ENCODE measurements at places on chromosomes 11 and 22.

DNA sequence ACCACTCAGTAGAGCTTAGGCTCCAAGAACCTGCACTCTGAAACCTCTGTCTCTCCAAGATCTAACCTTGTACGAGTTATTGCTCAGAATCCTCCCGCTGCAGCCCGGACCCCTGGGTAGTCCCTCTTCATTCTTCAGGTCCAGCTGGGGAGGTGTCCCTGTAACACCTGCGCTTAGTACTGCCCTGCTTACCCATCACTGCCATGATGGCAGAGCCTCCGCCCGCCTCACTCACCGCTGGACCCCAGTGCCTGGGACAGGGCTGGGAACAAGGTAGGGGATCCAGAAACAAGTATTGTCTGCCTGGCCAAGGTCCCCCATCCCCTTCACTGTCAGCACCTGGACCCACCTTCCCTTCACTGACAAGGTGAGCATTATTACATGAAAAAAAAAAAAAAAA is 50.3 kb downstream of the THAP12 start:
- no peak overlapping the region for H3K4me3 ChIP-seq
- peaks cover 5% of the 10 kb centered on the region for H3K27me3 ChIP-seq
- H3K27ac ChIP-seq = peak overlapping the region; percentile 52
- peaks cover 15% of the 10 kb centered on the region for H3K36me3 ChIP-seq
- peaks cover 17% of the 10 kb centered on the region for H3K4me1 ChIP-seq

DNA sequence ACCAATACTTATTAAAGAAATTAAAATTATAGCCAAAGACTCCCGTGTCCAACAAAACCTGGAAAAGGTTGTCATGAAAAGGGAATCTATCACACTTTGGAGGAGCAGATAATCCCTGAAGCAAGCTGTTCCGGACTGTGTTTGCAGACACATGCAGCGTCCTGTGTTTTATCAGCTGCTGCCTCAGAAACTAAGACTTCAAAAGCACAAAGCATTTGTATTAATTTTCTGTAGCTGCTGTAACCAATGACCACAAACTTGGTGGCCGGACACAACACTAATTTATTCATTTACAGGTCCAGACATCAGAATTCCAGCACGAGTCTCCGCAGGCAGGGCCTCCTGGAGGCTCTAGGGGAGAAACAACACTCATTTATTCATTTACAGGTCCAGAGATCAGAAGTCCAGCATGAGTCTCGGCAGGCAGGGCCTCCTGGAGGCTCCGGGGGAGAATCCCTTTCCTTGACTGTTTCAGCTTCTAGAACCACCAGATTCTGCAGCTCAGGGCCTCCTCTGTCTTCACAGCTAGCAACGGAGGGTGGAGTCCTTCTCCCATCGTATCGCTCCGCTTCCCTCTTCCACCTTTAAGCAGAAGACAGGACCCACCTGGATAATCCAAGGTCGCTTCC is 465.3 kb downstream of the BRD1 start:
- H3K27ac ChIP-seq = no peak overlapping the region
- H3K4me1 ChIP-seq = no peaks in the 10 kb centered on the region
- no peak for DNase-seq
- H3K27me3 ChIP-seq = peaks cover 5% of the 10 kb centered on the region
- H3K4me3 ChIP-seq = no peak overlapping the region

- no peak for DNase-seq
- H3K27ac ChIP-seq = no peak overlapping the region
- no peaks in the 10 kb centered on the region for H3K36me3 ChIP-seq
- H3K27me3 ChIP-seq = no peaks in the 10 kb centered on the region
Measured at GRCh38 chr11:114232400-114233059, 63.7 kb upstream of the NNMT start.

DNA sequence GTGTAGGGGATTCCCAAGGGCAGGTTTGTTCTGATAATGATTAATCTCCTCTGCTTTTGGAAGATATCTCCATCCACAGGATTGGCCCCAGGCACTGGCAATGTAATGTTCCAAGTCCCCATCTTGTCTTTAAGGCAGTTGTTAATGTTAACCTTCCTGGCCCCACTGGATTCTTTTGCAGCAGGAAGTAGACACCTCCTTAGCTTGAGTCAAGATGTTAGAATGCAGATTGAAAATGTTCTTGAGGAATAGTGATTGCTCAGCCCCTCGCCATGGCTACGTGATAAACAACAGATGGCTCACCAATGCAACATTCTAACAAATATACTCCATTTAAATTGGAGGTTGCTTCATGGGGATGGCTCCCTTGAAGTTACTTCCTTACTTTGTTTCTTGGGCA is 7.3 kb downstream of the HEPHL1 start:
- H3K27me3 ChIP-seq = peaks cover 1% of the 10 kb centered on the region
- H3K4me1 ChIP-seq = no peaks in the 10 kb centered on the region
- no peak overlapping the region for H3K27ac ChIP-seq
- no peaks in the 10 kb centered on the region for H3K36me3 ChIP-seq

- H3K4me3 ChIP-seq = peak overlapping the region; percentile 38
- no peak overlapping the region for H3K27ac ChIP-seq
- DNase-seq = no peak
Measured at GRCh38 chr11:43930868-43931716, 11.3 kb upstream of the C11orf96 start.

DNA sequence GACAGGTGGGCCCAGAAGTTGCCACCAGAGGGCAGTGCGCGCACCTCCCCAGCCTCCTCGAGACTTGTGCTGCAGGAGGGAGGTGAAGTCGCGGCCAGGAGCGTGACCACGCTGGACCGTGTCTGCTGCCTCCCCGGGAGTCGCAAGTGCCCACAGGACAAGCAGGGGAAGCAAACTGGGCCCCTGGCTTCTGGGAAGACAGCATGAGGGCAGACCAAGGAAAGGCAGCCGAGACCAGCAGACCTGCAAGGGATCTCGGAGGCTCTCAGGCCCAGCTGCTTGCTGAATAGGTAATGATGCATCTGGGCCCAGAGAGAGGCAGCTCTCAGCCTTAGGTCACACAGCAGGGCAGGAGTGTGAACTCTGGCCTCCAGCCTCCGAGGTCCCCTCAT is 17.0 kb upstream of the IL2RB start:
- no peaks in the 10 kb centered on the region for H3K4me1 ChIP-seq
- peak; percentile 82 for DNase-seq
- H3K27ac ChIP-seq = no peak overlapping the region

- H3K27me3 ChIP-seq = peaks cover 12% of the 10 kb centered on the region
- DNase-seq = peak; percentile 79
- peak overlapping the region; percentile 93 for H3K27ac ChIP-seq
- H3K4me3 ChIP-seq = peak overlapping the region; percentile 100
Measured at GRCh38 chr11:36376888-36377758, 81.0 kb downstream of the PRR5L start.

- peak; percentile 63 for DNase-seq
- peaks cover 4% of the 10 kb centered on the region for H3K27me3 ChIP-seq
- peaks cover 14% of the 10 kb centered on the region for H3K4me1 ChIP-seq
- peak overlapping the region; percentile 99 for H3K4me3 ChIP-seq
- peak overlapping the region; percentile 81 for H3K27ac ChIP-seq
Measured at GRCh38 chr11:450809-451451, 851 bp downstream of the PTDSS2 start.

DNA sequence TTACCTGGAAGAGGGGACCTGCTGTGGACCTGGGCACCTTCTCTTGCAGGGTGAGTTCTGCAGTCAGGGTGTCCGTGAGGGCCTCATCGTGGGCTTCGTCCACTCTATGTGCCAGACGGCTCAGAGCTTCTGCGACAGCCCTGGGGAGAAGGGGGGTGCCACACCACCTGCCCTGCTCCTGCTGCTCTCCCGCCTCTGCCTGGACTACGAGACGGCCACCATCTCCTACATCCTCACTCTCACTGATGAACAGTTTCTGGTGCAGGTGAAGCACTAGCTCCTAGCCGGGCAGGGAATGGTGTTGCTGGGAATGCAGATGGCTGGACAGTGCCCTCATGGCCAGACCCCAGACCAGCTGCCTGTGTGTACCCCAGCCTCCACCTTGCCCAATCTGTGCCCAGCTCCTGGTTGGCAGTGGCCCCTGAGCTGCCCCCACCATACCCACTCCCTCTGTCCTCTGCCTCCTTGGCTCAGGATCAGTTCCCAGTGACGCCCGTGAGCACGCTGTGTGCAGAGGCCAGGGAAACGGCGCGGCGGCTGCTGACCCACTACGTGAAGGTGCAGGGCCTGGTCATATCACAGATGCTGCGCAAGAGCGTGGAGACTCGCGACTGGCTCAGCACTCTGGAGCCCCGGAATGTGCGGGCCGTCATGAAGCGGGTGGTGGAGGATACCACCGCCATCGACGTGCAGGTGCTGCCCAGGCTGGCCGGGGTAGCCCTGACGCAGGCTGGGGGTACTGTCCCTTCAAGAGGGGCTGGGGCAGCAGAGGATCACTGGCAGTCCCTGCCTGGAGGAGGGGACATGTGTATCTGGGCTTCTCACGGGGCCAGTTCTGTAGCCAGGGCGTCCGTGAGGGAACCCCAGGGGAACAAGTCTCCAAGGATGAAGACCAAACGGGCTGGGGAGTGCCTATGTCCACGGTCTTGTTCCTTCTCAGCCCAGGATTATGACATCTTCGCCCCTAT is 2.2 kb upstream of the TM7SF2 start:
- DNase-seq = no peak
- no peak overlapping the region for H3K4me3 ChIP-seq
- peaks cover 9% of the 10 kb centered on the region for H3K4me1 ChIP-seq
- H3K27me3 ChIP-seq = peaks cover 21% of the 10 kb centered on the region
- H3K36me3 ChIP-seq = peaks cover 28% of the 10 kb centered on the region

DNA sequence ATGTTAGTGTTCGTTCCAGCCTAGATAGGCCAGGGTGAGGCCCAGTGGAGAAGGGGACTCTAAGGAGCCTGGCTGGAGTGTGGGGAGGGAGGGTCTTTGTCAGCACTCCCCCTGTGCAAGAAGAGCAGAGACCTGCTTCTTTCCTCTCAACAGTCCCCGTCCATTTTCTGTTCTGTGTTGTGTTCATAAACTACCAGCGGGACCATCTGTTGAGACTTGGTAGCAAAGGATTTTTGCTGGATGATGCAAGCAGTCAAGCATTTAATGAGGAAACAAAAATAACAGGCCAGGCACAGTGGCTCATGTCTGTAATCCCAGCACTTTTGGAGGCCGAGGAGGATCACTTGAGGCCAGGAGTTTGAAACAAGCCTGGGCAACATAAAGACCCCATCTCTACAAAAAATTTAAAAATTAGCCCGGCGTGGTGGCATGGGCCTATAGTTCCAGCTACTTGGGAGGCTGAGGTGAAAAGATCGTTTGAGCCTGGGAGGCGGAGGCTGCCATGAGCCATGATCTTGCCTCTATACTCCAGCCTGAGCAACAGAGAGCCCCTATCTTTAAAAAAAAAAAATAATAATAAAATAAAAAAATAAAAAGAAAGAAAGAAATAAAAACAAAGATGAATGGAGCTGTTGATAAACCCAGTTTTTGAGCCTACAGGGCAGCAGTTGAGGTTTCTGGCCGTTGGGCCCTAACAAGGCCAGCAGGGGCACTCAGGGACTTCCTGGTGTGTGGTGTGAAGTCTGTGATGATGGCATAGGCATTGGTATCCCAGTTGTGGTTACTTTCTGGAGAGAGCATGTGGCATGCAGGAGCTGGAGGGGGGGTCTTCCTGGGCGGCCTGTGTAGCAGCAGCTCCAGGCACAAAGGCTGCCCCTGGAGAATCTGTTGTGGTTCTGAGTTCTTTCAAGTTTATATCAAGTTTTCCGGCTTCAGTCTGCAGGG is 1.7 kb upstream of the TXNRD2 start:
- H3K4me3 ChIP-seq = peak overlapping the region; percentile 97
- peaks cover 34% of the 10 kb centered on the region for H3K4me1 ChIP-seq
- peak overlapping the region; percentile 86 for H3K27ac ChIP-seq
- no peak for DNase-seq
- H3K27me3 ChIP-seq = peaks cover 7% of the 10 kb centered on the region
- H3K36me3 ChIP-seq = peaks cover 4% of the 10 kb centered on the region

DNA sequence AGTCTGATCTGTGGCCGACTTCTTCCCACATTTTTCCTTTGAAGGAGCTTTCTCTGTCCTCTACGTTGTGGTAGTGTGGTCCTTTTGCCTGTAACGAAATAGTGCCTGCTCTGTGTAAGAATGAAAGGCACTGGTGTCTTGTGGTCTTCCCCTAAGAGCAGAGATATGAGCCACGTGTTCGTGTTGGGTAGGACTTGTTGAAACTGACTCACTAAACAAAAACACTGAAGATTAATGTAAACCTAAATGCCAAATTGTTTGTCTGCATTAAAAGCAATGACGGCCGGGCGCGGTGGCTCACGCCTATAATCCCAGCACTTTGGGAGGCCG is 10.1 kb upstream of the RPS3 start:
- H3K36me3 ChIP-seq = no peaks in the 10 kb centered on the region
- H3K27me3 ChIP-seq = peaks cover under 1% of the 10 kb centered on the region
- DNase-seq = no peak
- no peak overlapping the region for H3K27ac ChIP-seq
- no peak overlapping the region for H3K4me3 ChIP-seq

DNA sequence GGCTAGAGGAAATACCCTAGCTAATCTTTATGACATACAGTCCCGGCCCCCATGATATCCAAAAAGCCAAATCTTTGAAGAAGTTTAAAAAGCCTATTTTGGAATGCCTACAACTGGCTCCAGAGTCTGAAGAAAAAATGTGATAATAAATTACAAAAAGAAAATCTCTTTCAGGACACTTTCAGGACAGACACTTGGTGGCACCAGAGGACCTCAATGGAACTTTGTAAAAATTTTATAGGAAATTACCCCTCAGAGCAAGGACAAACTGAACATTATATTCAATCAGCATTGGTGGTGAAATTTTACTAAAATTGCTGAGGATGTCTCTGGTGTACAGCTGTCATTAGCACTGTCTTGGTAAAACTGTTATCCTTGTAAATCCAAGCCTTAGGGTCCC is 81.0 kb downstream of the CCDC73 start:
- no peaks in the 10 kb centered on the region for H3K27me3 ChIP-seq
- DNase-seq = no peak
- H3K4me1 ChIP-seq = no peaks in the 10 kb centered on the region
- H3K4me3 ChIP-seq = no peak overlapping the region
- no peaks in the 10 kb centered on the region for H3K36me3 ChIP-seq
- H3K27ac ChIP-seq = no peak overlapping the region

DNA sequence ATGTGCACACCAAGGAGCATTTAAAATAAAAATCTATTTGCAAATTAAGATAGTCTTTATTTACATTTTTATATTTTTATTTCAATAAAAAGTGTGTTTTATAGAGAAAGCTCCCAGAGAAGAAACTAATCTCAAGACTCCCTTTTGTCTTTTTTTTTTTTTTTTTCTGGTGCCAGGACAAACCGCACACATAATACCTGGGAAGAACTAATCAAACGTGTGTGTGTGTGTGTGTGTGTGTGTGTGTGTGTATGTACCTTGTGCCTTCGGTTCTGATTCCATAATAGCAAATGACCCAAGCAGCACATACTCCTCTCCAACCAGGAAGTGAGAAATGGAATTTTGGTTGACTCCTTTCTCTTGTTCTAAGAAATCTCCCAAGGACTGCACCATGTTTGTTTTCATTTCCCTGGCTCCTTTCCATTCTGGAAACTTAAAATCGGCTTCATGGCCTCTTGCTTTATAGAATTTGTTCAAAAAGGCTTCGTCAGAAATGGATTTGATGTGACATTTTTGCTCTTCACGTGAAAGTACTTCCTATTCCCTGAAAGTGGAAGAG is 65.3 kb downstream of the ST3GAL4 start:
- DNase-seq = no peak
- H3K4me3 ChIP-seq = no peak overlapping the region
- peaks cover 15% of the 10 kb centered on the region for H3K27me3 ChIP-seq
- H3K36me3 ChIP-seq = peaks cover 5% of the 10 kb centered on the region

GRCh38 chr11:33403344-33403743 is 146.2 kb downstream of the HIPK3 start:
- H3K36me3 ChIP-seq = peaks cover 9% of the 10 kb centered on the region
- H3K4me1 ChIP-seq = peaks cover 11% of the 10 kb centered on the region
- H3K27ac ChIP-seq = peak overlapping the region; percentile 0
- H3K4me3 ChIP-seq = peak overlapping the region; percentile 26
- peaks cover 7% of the 10 kb centered on the region for H3K27me3 ChIP-seq

Data from endothelial cell (in vitro differentiated cells).